Adrenal gland (tissue), 19 donors: ENCODE measurements at places on chromosomes 7 and 10.

- no peaks in the 10 kb centered on the region for H3K36me3 ChIP-seq
- no peaks in the 10 kb centered on the region for H3K27me3 ChIP-seq
- H3K4me3 ChIP-seq = no peak overlapping the region
- DNase-seq = no peak
- no peaks in the 10 kb centered on the region for H3K4me1 ChIP-seq
Observed at GRCh38 chr7:116041615-116042014, 11.1 kb upstream of the TFEC start.

DNA sequence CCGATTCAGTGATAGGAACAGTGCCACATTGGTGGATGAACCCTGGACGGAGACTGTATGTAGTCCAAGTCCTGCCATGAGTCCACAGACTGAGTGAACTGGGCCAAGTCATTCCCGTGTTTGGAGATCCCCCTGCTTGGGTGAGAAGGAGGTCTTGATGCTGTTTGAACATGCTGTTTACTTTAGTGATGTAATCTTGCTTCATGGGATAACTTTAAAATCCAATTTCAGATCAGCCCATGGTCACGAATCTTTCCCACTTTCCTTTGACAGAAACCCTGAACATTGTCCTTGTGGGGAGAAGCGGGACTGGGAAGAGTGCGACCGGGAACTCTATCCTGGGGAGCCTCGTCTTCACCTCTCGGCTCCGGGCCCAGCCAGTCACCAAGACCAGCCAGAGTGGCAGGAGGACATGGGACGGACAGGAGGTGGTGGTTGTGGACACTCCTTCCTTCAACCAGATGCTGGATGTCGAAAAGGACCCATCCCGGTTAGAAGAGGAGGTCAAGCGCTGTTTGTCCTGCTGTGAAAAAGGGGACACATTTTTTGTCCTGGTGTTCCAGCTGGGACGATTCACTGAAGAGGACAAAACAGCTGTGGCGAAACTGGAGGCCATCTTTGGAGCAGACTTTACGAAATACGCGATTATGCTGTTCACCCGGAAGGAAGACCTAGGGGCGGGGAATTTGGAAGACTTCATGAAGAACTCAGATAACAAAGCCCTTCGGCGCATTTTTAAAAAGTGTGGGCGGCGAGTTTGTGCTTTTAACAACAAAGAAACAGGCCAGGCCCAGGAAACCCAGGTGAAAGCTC, 26.6 kb downstream of the GIMAP8 start:
- no peaks in the 10 kb centered on the region for H3K36me3 ChIP-seq
- H3K27ac ChIP-seq = no peak overlapping the region
- H3K27me3 ChIP-seq = no peaks in the 10 kb centered on the region
- no peak for DNase-seq

DNA sequence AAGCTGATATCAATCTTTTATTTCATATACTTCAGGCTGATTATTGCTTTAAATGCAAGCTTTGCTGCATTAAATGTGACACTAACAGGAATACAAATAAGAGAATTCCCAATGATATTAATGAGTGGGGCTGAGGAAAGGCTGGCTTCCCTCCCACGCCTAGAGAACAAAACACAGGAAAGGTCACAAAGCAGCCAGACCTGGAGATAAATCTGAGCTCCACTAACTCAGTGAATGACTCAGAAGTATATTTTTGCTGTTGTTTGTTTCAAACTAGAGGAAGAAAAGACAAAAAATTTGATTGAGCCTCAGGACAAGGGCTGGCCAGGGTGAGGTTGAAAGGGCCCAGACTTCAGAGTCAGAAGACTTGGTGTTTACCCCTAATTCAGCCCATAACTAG, 88.1 kb downstream of the XPNPEP1 start:
- H3K4me1 ChIP-seq = peaks cover 9% of the 10 kb centered on the region
- no peaks in the 10 kb centered on the region for H3K27me3 ChIP-seq
- no peak overlapping the region for H3K4me3 ChIP-seq
- H3K36me3 ChIP-seq = no peaks in the 10 kb centered on the region
- DNase-seq = no peak
- no peak overlapping the region for H3K27ac ChIP-seq

GRCh38 chr7:120170834-120171233, 102.1 kb upstream of the KCND2 start:
- no peak overlapping the region for H3K27ac ChIP-seq
- H3K36me3 ChIP-seq = no peaks in the 10 kb centered on the region
- H3K4me3 ChIP-seq = no peak overlapping the region
- no peaks in the 10 kb centered on the region for H3K27me3 ChIP-seq

GRCh38 chr10:76114581-76115001, 683.2 kb downstream of the LRMDA start:
- H3K4me1 ChIP-seq = no peaks in the 10 kb centered on the region
- H3K27me3 ChIP-seq = no peaks in the 10 kb centered on the region
- no peak overlapping the region for H3K4me3 ChIP-seq
- no peak for DNase-seq

- peaks cover 6% of the 10 kb centered on the region for H3K4me1 ChIP-seq
- DNase-seq = no peak
- no peak overlapping the region for H3K4me3 ChIP-seq
- no peaks in the 10 kb centered on the region for H3K27me3 ChIP-seq
Observed at GRCh38 chr10:125076891-125077541, 83.3 kb downstream of the CTBP2 start.

GRCh38 chr7:2566348-2566889, 7.6 kb downstream of the IQCE start:
- peaks cover 12% of the 10 kb centered on the region for H3K4me1 ChIP-seq
- no peak overlapping the region for H3K27ac ChIP-seq
- no peaks in the 10 kb centered on the region for H3K36me3 ChIP-seq
- H3K27me3 ChIP-seq = no peaks in the 10 kb centered on the region
- DNase-seq = no peak

GRCh38 chr10:4725917-4726606, 99.9 kb upstream of the AKR1E2 start:
- no peaks in the 10 kb centered on the region for H3K36me3 ChIP-seq
- no peak for DNase-seq
- H3K4me1 ChIP-seq = no peaks in the 10 kb centered on the region
- no peaks in the 10 kb centered on the region for H3K27me3 ChIP-seq
- no peak overlapping the region for H3K4me3 ChIP-seq

GRCh38 chr7:39535720-39536119, 30.5 kb upstream of the YAE1 start:
- no peaks in the 10 kb centered on the region for H3K36me3 ChIP-seq
- H3K27ac ChIP-seq = no peak overlapping the region
- no peak overlapping the region for H3K4me3 ChIP-seq
- no peaks in the 10 kb centered on the region for H3K4me1 ChIP-seq
- no peak for DNase-seq

DNA sequence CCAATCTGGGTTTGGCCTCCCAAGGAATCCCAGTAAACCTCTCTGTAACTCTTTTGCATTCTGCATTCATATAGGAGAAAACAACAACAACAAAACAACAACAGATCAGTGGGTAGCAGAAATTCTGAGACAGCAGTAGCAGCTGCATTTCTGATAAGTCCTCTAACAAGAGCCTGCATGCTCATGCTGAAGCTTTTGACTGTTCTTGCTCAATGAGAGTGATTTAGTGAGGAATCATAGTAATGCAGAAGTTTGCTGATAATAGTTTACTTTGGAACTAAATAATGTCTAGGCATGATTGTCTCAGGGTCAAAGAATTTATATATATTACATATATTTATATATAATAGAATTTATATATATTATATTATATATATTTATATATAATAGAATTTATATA, 35.2 kb downstream of the BMPER start:
- no peak for DNase-seq
- no peaks in the 10 kb centered on the region for H3K36me3 ChIP-seq
- H3K27me3 ChIP-seq = no peaks in the 10 kb centered on the region
- H3K27ac ChIP-seq = no peak overlapping the region
- no peak overlapping the region for H3K4me3 ChIP-seq

- H3K27ac ChIP-seq = no peak overlapping the region
- DNase-seq = no peak
- H3K27me3 ChIP-seq = no peaks in the 10 kb centered on the region
- H3K36me3 ChIP-seq = no peaks in the 10 kb centered on the region
- no peak overlapping the region for H3K4me3 ChIP-seq
- H3K4me1 ChIP-seq = no peaks in the 10 kb centered on the region
Observed at GRCh38 chr7:158077151-158077840, 510.3 kb downstream of the PTPRN2 start.

GRCh38 chr10:32622409-32622808, 176.5 kb downstream of the CCDC7 start:
- no peak for DNase-seq
- no peaks in the 10 kb centered on the region for H3K27me3 ChIP-seq
- H3K36me3 ChIP-seq = no peaks in the 10 kb centered on the region
- no peak overlapping the region for H3K27ac ChIP-seq
- H3K4me3 ChIP-seq = no peak overlapping the region
- H3K4me1 ChIP-seq = no peaks in the 10 kb centered on the region

- no peaks in the 10 kb centered on the region for H3K4me1 ChIP-seq
- H3K4me3 ChIP-seq = no peak overlapping the region
- H3K27me3 ChIP-seq = peaks cover 27% of the 10 kb centered on the region
- DNase-seq = no peak
- no peaks in the 10 kb centered on the region for H3K36me3 ChIP-seq
Observed at GRCh38 chr7:132568962-132569361, 7.3 kb downstream of the PLXNA4 start.

DNA sequence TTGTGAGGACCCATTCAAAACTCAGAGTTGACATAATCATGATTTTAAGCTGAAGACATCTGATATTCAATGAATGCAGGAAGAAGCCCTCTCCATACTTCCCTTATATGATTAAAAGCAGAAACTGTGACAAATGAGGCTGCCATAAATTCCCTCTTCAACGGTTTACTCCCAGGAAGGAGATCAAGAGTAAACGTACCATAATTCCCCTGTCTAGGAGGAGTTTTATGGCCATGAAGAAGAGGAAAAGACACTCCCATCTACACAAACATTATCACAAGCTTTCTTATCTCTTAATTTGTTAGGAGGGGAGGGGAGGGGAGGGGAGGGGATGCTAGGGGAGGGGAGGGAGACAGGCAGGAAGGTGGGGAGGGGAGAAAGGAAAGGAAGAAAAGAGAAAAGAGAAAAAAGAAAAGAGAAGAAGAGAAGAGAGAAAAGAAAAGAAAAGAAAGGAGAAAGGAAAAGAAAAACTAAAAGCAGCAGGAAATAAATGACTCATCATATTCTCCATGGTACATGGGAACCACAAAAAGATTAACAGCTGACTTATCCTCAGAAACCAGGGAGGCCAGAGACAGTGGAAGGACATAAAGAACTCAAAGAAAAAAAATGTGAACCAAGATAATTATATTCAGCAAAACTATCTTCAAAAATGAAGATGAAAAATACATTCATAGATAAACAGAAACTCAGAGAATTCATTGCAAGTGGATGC, 121.6 kb downstream of the ALOX5 start:
- no peak for DNase-seq
- H3K27me3 ChIP-seq = no peaks in the 10 kb centered on the region
- no peak overlapping the region for H3K4me3 ChIP-seq
- no peaks in the 10 kb centered on the region for H3K36me3 ChIP-seq
- no peak overlapping the region for H3K27ac ChIP-seq
- no peaks in the 10 kb centered on the region for H3K4me1 ChIP-seq

DNA sequence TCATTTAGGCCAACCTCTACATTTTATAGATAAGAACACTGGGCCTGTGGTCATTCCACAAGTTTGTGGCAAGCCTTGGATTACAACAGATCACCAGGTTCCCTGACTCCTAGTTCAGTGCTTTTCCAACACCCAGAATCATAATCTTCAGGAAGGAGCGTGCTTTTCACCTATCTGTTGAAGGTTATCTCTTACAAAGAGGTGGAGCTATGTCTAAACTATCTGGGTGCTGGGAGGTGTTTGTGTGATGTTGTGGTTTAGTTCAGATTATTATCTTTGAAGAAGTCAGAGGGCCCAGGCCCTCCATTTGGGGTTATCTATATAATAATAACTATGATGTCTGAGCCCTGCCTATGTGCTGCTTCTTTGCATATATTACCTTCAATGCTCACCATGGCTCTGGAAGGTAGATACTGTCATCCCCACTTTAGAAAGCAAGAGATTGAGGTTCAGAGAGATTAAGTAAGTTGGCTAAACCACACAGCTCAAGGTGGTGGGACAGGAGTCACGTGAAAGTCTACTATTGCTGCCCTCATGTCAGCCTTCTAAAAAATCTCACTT, 24.0 kb downstream of the IL2RA start:
- DNase-seq = no peak
- no peaks in the 10 kb centered on the region for H3K27me3 ChIP-seq
- peaks cover 6% of the 10 kb centered on the region for H3K4me1 ChIP-seq
- H3K36me3 ChIP-seq = no peaks in the 10 kb centered on the region

DNA sequence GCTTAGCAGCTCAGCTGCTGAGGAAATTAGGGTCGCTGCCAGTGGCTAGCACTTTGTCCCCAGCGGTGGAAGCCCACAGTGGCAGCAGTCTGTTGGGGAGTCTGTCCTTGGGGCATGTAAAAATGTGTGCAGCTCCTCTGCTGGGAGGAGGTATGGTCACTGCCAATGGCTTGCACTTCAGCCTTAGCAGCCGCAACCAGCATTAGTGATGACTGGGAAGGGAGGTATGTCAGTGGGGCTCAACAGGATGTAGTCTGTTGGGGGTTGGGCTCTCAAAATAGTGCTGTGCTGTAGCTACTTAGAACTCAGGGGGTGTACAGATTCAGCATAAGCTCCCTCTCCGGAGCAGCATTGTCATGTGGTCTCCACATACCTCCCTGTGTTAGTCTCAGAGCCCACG, 189.9 kb downstream of the ZEB1 start:
- H3K27me3 ChIP-seq = no peaks in the 10 kb centered on the region
- no peak overlapping the region for H3K4me3 ChIP-seq
- DNase-seq = no peak

DNA sequence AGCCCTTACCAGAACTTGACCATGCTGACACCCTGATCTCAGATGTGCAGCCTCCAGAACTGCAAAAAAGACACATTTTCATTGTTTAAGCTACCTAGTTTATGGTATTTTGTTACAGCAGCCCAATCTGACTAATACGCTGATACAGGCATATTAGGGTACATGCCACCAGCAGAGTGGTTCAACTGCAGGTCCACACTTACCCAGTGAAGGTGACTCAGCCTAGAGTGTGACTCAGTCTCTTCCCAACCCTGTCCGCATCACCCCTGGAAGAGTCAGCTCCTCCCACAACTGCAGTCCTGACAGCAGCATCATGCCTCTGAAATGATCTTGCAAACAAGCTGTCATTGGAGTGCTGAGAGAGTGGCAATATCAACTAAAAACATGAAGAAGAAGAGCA, 30.8 kb upstream of the GOT1 start:
- H3K27me3 ChIP-seq = peaks cover 22% of the 10 kb centered on the region
- H3K36me3 ChIP-seq = no peaks in the 10 kb centered on the region
- no peak overlapping the region for H3K27ac ChIP-seq
- H3K4me3 ChIP-seq = no peak overlapping the region
- DNase-seq = no peak
